Activated CD4-positive, alpha-beta T cell treated with anti-CD3 and anti-CD28 coated beads, Interleukin-2, amount 10 ng/mL, durations not matched to agents 7 days and 5 days (primary cell): ENCODE measurements at places on chromosomes 1 and 21.

- no peak for DNase-seq
These were observed 3.2 kb downstream of the LYPD8 start for GRCh38 chr1:248752161-248753028.

- no peak for DNase-seq
These were observed 130.2 kb downstream of the CAPN8 start for GRCh38 chr1:223535319-223535718.

GRCh38 chr1:180229483-180230415, at the start of gene LHX4:
LHX4 (plus strand) TSS chr1:180230264; CDS start chr1:180230530, 266 bp downstream.
- DNase-seq: peak; percentile 33

GRCh38 chr1:193588311-193589082, 402.1 kb upstream of the B3GALT2 start:
- DNase-seq: no peak

- DNase-seq: no peak
These were observed 8.5 kb downstream of the ERRFI1 start for GRCh38 chr1:8017495-8018197.

DNA sequence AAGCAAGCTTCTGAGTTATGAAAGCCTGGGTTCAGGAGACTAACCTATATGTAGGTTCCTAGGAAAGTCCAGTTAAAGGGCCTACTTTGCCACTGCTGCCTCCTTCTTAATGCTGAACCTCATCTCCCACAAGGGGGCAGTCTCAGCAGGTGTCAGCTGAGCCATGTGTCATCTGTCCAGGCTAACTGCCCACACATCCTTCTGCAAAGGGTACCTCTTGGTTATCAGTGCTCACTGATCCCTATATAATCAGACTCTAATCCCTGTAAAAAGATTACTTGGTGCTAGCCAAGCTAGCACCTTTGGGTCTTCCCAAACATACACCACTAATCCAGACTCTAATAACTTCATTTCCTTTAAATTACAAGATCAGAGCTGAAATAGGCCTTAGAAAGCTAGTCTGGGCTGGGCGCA, 9.0 kb downstream of the PRDX1 start:
- peak; percentile 74 for DNase-seq

DNA sequence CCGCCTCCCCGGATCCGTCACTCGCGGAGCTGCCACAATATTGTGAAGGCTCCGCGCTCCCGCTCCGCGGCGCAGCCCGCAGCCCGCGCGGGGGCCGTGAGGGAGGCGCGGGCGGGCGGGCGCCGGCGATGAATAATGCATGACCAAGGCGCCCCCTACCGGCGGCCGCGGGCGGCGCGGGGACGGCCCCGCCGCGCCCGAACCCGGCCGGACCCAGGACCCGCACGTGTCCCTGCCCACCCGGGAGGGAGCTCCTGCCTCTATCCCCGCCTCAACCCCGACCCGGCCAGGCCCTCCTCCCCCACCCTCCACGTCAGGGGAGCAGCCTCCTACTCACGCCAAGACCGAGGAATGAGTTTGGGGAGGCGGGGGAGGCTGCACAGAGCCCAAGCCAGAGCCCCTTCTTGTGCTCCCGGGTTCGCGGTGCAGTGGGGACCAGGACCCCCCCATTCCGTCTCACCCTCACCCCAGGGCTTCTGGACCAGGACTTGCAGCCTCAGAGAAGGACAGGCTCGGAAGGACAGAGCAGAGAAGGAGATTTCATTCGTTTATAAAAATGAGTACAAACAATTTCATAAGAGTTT, 70.8 kb upstream of the CASZ1 start:
- DNase-seq: peak; percentile 61

DNA sequence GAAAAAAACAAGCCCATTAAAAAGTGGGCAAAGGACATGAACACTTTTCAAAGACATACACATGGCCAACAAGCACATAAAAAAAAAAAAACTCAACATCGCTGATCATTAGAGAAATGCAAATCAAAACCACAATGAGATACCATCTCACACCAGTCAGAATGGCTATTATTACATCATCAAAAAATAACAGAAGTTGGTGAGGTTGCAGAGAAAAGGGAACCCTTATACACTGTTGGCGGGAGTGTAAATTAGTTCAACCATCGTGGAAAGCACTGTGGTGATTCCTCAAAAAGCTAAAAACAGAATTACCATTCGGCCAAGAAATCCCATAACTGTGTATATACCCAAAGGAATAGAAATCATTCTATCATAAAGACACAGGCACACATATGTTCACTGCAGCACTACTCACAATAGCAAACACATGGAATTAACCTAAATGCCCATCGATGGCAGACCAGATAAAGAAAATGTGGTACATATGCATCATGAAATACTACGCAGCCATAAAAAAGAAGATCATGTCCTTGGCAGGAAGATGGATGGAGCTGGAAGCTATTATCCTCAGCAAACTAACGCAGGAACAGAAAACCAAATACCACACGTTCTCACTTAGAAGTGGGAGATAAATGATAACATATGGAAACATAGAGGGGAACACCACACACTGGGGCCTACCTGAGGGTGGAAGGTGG, 70.1 kb downstream of the INTS7 start:
- no peak for DNase-seq

GRCh38 chr1:50197216-50197615, 88.5 kb downstream of the ELAVL4 start:
- no peak for DNase-seq

GRCh38 chr1:37930246-37931101, 16.4 kb downstream of the INPP5B start:
- DNase-seq: peak; percentile 41

GRCh38 chr1:119112791-119113190, 27.7 kb downstream of the WARS2 start:
- DNase-seq: no peak

DNA sequence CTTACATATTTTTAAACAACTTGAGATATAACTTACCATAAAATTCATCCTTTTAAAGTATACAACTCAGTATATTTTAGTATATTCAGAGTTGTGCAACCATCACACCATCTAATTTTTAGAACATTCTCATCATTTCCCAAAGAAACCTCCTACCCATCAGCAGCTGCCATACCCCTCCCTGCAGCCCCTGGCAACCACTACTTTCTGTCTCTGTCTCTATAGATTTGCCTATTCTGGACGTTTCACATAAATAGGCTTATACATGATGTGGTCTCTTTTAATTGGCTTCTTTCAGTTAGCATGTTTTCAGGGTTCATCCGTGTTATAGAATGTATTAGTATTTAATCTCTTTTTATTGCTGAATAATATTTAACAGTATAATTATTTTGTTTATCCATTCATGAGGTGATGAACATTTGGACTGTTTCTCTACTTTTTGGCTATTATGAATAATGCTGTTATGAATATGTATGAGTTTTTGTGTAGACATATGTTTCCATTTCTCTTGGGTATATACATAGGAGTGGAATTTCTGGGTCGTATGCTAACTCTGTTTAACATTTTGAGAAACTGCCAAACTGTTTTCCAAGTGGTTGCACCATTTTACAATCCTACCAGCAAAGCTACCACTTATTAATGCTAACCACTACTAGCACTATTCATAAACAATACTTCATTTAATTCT, 29.5 kb downstream of the WDR26 start:
- no peak for DNase-seq

GRCh38 chr1:38297842-38298241, 251.2 kb upstream of the POU3F1 start:
- no peak for DNase-seq

DNA sequence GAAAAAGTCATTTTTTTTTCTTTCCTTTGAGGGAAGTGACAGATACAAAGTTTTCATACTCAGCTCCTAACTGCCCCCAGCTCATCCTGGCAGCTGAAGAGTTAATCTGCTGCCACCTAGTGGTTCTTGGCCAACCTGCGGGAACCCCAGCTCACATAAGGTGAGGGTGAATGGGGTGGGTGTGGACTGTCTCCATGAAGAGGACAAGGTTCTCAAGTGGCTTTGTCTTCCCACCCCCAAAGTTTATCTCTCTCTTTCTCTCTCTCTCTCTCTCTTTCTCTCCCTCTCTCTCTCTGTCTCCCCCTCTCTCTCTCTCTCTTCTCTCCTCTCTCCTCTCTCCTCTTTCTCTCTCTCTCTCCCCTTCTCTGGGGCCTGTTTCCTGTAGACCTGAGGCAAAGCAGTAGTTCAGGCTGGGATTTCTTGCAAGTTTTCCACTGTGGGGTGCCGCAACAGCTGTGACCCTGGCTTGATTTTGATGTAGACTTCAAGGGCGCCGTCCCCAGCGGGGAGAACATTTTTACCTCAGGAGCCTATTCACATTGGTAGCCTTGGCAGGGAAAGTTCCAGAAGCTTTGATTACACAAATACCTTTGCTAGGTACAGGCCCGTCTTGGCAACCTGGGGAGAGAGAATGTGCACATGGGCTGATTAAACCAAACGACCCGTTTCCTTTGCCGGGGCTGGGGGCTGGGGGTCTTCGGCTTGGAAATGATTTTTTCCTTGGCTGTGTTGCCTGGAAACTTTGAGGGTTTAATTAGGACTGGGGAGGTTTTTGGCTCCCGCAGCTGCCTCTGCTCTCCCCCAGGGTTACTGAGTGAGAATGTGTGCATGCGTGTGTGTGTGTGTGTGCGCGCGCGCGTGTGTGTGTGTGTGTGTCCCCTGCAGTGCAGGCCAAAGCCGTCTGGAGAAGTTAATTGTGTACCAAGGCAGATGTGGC, 135.9 kb downstream of the TM2D1 start:
- peak; percentile 73 for DNase-seq

GRCh38 chr1:101420406-101420805, 183.6 kb downstream of the S1PR1 start:
- DNase-seq: no peak

DNA sequence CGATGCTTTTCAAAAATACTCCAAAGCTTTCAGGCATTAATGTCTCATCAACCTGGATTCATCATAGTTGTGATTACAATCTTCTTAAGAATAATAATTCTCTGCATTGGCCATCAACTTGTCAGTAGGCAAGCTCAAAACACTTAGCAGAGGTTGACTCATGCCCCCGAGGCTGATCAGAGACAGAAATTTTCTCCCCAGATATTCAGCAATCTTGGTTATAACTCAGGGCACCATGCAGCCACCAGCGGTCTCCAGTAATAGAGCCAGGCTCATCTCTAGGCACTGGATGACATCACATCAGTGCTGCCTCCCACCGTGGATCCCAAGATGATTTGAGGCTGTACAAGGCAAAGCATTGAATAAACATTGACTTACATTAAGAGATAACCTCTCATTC, 14.3 kb upstream of the IFFO2 start:
- DNase-seq: no peak

DNA sequence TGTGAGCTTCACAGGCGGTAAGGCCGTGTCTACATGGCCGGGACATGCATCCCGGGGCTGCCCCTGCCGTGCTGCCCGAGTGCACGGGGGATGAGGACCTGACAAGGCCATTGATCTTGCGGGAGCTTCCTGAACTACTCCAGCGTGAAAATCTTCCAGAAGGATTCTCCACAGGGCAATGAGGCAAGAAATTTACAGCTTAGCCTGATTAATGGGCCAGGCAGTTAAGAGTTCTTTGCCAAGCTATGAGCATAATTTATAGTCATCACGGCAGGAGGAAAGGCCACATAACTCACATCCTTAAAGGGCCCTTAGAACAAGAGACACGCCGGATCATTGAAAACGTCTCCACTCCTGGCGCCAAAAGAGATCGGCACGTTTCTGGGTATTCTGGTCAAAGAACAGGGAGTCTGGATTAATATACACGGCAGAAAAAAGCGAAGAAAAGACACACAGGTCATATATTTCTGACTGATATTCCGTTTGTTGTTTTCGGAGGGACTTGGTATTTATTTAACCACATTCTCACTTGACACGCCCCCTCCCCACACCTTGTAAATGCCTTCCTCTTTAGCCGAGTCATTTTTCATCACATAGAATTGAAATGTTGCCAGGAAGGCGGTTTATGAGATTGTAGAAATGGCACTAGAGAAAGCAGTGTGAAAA, 180.5 kb downstream of the DYRK1A start:
- no peak for DNase-seq

- no peak for DNase-seq
These were observed 36.4 kb downstream of the PRKCZ start for GRCh38 chr1:2086446-2087078.

- DNase-seq: no peak
These were observed 55.2 kb downstream of the SLC9A1 start for GRCh38 chr1:27099587-27100334.

DNA sequence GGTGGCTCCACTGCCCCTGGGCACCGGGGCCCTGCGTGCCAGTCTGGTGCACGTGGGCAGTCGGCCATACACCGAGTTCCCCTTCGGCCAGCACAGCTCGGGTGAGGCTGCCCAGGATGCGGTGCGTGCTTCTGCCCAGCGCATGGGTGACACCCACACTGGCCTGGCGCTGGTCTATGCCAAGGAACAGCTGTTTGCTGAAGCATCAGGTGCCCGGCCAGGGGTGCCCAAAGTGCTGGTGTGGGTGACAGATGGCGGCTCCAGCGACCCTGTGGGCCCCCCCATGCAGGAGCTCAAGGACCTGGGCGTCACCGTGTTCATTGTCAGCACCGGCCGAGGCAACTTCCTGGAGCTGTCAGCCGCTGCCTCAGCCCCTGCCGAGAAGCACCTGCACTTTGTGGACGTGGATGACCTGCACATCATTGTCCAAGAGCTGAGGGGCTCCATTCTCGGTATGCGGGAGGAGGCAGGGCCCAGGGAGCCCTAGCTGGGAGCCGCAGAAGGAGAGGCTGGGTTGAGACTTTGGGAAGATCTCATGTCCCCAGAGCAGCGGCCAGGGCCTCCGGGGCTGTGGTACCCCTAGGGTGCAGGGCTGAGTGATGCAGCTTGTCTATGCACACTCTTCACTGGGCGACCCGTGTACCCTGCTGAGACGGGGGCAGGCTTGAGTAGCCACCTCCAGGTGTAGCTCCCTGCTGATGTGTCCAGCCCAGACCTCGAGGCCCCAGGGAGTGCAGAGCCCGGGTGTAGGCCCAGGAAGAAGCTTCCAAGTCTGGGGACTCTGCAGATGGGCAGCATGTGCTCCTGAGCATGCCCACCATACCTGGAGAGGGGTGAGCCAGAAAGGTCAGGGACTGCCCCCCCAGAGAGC, 1.8 kb downstream of the VWA1 start:
- no peak for DNase-seq
